Spinal cord (tissue), 10 donors: ENCODE measurements at places on chromosomes 3 and 15. TPM values are rescaled to one million over a fixed set of nuclear protein-coding genes. Genes with fewer than 3 reads are reported as not detected.
A peak's percentile ranks its signal among the peaks of the same experiment; 100 is the strongest.

DNA sequence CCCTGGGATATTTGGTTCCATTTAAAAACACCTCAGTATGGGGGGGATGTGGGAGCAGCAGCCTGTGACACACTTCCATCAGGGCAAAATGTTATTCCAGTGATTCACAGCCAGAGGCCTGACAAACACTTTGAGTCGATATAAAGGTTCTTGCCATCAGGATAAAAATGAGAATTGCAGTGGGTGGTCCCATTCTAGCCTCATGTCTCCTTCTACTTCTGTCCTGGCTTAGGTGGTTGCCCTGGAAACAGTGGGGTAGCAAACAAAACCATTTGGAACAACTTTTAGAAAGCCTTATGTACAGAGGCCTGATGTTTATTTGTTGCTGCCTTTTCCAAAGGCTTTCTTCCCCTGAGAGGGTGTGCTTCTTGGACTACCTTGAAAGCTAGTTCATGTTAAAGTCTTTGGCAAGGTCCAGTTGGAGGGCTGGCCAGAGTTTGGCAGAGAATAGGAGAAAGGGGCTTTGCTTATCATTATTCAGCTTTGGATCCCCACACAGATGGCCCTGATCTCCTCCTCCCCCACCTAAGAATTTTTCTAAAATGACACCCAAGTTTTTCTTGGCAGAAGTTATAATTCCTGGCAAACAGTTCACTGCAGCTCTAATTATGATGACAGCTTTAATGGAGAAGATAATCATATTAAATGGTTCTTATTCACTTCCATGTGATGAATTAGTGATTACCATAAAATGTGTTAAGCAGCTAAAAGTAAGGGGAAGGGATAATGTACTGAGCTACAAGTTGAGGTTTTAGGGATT, 84.2 kb upstream of the ZNF280D start:
- DNase-seq = no peak

Gene SPESP1
- 2.4 TPM for total RNA-seq

DNA sequence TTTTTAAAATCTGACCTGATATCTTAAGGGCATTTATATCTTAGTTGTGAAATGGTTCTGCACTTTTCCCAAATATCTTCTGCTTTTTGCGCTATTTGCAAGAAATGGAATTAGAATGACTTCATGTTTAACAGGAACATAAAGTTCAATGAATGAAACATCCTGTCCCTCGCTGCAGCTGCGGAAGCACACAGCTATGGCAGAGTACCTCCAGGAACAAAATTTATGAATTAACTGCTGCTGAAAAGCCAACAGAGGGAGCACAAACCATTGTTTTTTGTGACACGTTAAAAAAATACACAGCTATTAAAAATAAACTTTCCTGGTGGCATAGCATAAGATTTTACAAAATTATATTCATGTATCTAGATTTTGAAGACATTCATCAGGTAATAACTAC, 404.4 kb upstream of the MDFIC2 start:
- peak; percentile 34 for DNase-seq

DNA sequence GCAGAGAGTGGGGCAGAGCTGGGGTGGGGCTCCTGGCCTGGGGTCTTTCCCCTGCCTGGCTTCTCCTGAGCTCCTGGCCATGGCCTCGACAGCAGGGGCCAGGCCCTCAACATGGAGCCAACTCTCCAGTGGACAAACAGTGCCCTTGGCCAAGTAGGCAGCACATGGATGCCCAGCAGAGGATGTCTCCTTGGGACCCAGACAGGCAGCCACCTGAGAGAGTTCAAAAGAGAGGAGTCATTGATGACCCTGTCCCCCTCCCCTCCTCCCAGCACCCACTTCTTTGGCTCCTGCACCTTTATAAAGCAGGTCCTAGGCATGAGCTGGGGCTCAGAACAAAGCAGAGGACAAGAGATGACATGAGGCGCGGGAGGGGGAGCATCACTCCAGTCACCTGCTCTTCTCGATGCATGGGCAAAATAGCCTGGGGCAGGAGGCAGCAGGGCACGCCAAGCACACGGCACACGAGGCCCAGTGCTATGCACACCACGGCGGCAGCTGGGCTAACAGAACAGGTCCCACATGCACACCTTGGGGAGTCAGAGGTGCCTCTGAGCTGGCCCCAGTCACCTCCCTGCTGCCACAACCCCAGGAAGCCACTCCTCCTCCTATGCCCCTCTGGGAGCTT, 27.4 kb downstream of the SHISA5 start:
- no peak for DNase-seq

Gene GOLGA8J
- total RNA-seq = 0.39 TPM
